NCI-H1092 treated with DMSO at 0.1 percent for 48 hours (cell line): ENCODE measurements at places on chromosomes 5 and 9.
A peak's percentile ranks its signal among the peaks of the same experiment; 100 is the strongest.

DNA sequence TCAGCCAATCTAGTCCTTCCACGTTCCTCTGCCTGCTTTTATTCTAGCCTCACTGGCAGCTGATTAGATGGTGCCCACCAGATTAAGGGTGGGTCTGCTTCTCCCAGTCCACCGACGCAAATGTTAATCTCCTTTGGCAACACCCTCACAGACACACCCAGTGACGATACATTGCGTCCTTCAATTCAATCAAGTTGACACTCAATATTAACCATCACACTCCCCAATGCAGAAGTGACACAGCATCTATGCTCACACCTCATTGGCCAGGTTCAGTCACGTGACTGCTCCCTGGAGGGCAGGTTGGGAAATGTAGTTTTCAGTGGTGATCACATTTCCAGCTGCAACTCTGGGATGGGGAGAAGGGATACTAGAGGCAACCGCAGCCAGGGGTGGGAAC is 13.0 kb downstream of the SUSD3 start:
- peak; percentile 29 for DNase-seq

- DNase-seq = no peak
Measured at GRCh38 chr5:131647048-131647769, 12.2 kb upstream of the RAPGEF6 start.

DNA sequence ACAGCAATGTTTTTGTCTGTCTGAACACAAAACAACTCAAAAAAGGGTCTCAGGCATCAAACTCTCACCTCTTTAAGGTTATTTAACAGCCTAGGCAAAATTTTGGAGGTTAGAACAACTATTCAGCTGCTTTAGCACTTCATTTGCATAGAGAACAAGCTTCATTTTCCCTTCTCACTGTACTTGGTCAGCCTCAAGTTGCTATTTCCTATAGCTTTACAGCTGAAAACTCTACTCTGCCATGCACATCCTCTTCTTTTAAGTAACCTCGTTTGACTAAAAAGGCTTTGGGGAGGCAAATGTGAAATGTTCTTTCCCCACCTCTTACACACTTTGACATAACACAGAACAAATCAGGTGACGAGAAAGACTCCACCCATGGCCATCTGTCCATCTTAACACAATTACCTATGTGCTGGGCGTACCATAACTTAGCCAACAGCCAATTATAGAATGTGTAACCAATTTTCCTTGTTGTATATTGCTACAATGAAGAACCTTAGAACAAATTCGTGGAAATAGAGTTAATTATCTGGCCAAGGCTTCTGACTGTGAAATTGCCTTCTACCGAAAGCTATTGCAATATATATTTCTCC is 195.7 kb downstream of the DCP2 start:
- DNase-seq = no peak

GRCh38 chr5:126119887-126120442 is 303.2 kb upstream of the GRAMD2B start:
- DNase-seq = no peak

DNA sequence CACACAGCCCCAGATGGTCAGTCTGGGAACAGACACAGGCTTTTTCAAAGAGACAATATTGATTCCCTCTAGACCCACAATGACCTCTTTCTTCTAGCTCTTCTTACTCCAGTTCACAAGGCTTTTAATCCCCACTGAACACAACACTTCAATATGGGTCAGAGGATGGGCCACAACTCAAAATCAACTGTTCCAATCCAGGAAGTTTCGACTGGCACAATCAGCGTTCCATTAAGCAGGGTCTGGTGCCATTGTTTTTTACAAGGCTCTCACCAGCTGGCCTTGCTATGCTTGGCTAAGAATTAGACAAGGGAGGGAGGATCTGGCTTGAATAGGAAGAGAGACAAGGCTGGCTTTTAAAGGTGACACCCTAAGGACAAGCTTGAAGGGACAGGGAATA is 199.4 kb upstream of the SLC24A2 start:
- DNase-seq = no peak

DNA sequence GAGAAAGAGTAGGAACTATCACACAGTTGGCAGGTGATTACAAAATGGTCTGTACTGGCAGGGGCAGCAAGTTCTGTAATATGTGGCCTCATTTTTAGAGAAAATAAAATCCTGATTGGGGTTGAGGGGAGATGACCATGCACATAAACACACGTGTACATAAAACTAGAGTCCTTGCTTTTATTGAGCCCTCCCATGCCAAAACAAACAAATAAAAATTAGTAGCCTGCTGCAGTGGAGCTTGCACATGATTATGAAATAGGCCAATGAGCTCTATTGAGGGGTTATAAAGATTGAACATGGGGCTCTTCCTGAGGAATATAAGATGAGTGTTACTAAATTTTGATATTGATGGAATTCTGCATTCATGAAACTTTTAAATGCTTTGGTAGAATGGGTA is 248.4 kb downstream of the ELAVL2 start:
- no peak for DNase-seq

- no peak for DNase-seq
Measured at GRCh38 chr5:146402949-146403348, 44.2 kb upstream of the TCERG1 start.

DNA sequence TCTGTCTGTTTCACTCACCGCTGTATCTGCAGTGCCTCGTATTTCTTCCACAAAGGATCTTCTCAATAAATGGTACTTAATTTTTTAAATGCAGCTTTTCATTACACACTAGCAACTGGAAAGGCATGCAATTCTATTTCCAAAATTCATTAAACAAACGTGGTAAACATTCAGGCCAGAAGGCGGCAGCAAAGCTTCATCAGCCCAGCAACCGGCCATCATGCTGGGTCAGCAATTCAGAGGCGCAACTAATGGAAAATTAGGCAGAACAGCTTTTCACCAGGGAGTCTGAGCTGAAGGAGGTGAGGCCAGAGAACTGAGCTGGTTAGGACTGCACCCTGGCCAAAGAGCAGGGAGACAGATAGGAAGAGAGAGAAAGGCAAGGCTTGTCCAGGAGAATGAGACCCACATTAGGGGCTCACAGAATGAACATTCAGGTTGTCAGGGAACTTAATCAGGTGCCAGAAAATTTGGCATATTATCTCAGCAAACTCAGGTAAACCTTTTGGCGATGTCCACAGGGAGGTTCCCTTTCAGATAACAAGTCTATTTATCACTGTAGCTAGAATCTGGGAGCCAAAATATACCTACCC is 17.7 kb upstream of the RNF180 start:
- peak; percentile 0 for DNase-seq

DNA sequence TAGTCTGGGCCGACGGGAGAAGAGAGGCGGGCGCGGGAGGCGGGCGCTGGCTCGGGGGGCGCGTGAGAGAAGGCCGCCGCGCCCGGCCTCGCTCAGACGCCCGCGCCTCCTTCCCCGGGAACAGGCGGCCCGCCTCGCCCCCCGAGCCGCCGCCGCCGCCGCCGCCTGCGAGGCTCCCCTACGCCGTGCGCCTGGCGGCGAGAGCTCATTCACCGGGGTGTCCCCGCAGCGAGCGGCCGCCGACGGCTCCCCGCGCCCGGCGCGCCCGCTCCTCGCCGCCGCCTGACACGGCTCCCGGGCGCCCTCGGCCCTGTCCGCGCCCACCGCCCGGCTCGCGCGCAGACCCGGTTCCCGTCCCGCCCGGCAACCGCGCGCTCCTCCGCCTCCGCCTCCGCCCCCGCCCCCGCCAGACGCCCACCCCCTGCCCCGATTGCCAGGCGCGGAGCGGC is at the start of gene GNAQ:
Gene GNAQ, minus strand, starts transcription at position 368 of the 449 bp plus-strand sequence. CDS start 576 bp downstream, outside the sequence.
- DNase-seq = peak; percentile 40

DNA sequence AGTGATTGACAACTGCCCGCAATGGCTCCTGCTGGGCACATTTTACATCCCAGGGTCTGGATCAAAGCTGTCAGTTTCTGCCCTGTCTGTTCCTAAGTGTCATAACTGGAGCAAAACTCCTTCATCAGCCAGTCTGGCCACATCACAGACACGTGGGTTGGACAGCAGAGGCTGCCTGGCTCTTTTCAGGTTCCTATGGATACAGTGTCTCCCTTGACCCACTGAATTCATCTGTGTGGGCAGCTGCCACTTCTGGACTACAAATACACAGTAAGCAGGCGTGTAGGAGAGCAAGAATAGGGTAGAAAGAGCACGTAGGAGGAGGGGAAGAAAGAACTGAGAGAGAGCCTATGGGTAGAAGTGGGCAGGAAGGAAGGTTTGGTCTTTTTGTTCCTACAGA is 238.0 kb downstream of the ENC1 start:
- DNase-seq = peak; percentile 61

GRCh38 chr9:98154678-98155077 is 35.7 kb upstream of the TRIM14 start:
- DNase-seq = no peak

- DNase-seq = no peak
Measured at GRCh38 chr5:136674178-136674577, 308.8 kb upstream of the TRPC7 start.

- DNase-seq = peak; percentile 65
Measured at GRCh38 chr5:92402956-92403702, 1020.0 kb upstream of the ARRDC3 start.

DNA sequence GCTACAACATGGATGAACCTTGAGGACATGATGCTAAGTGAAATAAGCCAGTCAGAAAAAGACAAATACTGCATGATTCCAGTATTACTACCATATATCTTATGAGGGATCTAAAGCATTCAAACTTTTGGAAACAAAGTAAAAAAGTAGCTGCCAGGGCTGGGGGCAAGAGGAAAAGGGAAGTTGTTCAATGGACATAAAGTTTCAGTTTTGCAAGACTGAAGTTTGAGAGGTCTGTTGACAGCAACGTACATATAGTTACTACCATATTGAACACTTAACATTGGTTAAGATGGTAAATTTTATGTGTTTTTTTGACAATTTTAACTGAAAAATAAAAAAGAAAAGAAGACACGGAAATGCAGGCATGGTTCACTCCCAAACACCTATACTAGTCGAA is 77.6 kb downstream of the MAPKAP1 start:
- no peak for DNase-seq

DNA sequence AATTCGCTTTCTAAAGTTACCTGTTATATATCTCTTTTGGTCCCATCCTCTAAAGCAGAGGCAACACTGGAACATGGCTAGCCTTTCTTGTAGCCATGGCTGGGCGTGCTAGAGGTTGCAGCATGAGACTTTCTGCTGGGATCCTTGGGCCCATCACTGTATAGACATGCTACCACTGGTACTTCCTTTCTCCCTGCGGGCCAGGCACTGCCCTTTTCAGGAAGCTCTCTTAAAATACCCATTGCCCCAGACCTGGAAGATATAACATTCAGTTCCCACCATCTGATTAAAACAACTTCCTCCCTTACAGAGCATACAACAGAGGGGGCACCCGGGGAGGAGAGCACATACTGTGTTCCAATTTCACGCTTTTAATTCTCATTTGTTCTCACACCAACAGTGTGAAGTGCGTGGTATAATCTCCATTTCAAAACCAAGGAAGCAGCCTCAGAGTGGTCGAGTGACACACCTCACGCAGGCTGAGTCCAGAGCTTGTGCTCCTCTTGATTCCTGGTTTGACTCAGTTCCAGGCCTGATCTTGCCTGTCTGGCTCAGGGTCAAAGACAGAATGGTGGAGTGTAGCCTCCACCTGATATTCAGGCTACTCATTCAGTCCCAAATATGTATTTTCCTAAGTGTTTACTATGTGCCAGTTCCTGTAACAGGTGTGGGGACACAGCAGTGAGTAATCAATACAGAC is 22.6 kb downstream of the PTGS1 start:
- no peak for DNase-seq

GRCh38 chr9:74770508-74771261 is 117.0 kb downstream of the TRPM6 start:
- peak; percentile 27 for DNase-seq

DNA sequence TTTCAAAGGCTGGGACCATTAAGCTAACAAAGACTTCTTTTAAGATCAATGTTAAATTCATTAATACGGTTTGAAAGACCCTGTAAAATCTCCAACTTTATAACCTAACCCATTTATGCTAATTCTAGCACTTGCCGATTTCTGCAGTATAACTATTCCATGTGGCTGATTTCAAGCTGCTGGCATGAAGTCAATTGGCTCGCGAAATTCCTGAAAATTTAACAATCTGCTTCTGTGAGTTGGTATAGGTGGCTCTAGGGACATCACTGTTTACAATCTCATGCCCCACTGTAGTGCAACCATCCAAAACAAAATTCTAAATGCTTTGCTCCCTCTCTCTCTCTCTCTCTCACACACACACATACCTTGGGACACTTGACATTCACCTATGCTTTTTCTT is 70.2 kb downstream of the LPAR1 start:
- DNase-seq = no peak

DNA sequence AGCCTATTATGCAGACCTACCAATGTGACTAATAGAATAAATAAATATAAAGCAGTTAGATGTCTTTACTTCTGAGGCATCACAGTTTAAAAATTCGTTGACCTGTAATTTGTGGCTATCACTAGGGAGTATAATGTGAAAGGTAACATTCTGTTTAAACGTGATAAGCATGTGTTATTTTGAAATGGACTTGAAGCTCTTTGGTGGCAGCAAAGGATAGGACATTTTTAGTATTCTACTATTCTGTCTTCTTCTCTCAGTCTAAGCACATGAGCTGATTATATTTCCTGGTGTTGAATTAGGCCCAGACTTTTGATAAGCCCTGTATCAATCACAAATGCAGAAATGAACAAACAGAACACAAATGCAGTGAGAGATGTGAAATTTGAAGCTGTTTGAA is 974.0 kb upstream of the CDH10 start:
- DNase-seq = no peak

- DNase-seq = no peak
Measured at GRCh38 chr9:136086213-136086881, 8.7 kb downstream of the NACC2 start.

DNA sequence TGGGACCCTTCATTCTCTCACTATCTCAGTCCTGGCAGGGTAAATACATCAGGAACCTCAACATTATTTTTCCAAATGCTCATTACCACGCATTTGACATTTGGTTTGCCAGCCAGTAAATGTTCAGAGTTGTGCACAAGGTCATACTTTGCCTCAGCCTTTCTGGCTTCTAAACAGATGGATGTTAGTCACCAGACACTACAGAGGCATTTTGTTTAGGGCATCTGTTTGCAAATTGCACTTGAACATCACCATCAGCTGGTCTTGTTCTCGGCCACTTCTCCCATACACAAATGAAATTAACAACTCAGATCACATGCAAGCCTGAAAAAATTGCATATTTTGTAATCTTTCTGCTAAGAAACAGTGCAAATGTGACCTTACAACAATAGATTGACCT is 75.0 kb upstream of the SLC1A1 start:
- no peak for DNase-seq
